Prostate gland (tissue), 2 donors: ENCODE measurements at places on chromosomes 7 and 10. TPM values are rescaled to one million over a fixed set of nuclear protein-coding genes. Genes with fewer than 3 reads are reported as not detected.

The PPP1R17 gene
- total RNA-seq = not detected

The HOXA13 gene
- total RNA-seq = 19.1 TPM

The C10orf105 gene
- 0.11 TPM for total RNA-seq

The MMP21 gene
- total RNA-seq = not detected

The PLXDC2 gene
- 83.6 TPM for total RNA-seq
